ENCODE measurements at places on chromosomes 7 and 10.

DNA sequence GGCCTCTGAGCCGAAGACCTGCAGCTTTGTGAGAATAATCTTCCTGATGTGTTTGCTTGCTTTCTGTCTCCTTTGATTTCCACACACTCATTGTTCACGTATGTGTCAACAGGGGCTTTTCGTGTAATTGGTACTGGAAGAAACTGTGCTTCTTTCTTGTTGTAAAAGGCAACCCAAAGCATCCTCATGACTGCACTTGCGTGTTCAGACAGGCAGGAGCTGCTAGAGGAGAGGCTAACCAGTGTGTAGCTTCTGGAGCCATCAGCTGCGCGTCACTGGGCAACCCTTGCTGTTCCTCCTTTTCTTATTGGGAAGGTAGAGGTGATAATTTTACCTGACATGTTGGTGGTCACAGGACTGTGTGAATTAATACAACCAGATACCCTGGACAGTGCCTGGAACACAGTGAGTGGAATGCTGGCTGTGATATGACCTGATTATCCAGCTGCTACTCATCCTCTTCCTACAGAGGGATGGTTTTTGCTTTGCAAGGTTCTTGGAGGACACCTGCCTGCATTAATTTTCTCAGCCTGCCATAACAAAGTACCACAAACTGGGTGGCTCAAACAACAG, 213.0 kb downstream of the ABCA13 start:
- no peak for DNase-seq

DNA sequence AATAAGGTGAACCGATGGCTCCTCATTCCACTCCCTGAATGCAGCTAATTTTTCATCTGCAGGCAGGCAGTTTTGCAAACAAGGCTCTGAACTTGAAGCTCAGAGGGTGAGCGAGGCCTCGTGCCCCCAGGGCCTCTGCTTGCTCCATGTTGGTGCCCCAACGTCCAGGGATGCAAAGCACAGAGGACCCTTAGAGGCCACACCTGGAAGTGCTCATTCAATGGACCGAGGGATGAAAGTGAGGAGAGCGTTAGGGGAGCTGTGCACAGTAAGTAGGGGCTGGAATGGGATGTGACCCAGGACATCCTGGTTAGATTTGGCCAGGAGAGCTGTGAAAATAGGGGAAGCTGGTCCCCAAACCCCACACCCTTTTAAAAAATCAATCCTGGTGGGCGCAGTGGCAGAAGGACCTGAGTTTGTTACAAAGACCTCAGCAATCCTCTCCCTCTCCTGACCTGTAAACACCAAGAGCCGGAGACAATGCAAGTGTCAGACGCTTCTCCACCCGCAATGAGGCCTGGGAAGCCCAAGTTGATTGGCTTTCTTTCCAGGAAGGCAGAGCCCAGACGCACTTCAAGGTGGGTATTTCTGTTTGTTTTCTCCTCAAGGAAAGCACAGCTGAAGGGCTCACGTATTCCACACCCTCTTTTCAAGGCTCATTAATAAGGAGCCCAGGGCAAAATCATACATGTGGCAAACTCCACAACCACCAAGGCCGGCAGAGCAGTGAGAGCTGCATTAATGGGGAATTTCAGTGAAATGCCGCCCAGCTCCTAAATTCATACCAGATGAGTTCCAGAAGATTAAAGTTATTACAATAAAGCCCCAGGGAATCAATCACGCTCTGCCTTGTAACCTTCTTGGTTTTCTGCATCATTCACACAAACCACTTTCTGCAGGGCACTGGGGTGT, 14.1 kb upstream of the CXCL12 start:
- DNase-seq: no peak

DNA sequence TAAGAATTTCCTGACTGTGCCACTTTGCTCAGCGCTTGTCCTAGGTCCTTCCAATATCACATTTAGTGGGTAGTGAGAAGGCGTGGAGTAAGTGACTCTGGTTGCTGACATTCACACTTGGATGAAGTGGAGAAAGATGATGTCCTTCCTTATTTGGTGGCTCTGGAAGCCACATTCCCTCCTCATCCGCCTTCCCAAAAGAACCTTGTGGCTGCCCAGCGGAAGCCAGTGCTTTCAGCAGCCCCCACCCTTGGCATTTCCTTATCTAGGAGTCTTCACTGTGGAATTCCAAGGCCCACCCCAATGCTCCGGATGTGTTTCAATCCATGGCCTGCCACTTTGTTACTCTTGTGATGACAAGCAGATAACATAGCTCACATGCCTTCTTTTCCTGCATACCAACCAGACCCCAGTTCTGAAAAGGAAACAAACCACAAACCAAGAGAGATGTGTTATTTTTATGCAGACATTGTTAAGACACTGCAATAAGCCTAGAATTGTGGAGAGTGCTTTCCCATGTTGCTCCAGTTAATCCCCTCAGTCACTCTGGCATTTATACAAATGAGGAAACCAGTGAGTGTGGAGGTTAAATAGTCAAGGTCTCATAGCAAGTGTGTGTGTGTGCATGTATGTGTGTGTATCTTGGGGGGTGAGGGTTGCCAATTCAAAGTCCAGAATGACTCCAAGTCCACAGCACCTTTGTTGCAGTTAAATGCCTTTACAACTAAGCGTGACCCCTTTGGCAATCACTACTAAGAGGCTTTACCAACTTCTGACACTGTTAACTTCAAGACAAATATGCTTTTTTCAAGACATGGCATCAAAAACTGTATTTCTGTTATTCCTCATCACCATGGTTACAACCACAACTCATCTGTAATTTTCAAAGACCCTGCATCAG, 10.3 kb upstream of the ANKRD1 start:
- DNase-seq: no peak

GRCh38 chr10:127243490-127244272, 47.3 kb upstream of the INSYN2A start:
- DNase-seq: no peak

DNA sequence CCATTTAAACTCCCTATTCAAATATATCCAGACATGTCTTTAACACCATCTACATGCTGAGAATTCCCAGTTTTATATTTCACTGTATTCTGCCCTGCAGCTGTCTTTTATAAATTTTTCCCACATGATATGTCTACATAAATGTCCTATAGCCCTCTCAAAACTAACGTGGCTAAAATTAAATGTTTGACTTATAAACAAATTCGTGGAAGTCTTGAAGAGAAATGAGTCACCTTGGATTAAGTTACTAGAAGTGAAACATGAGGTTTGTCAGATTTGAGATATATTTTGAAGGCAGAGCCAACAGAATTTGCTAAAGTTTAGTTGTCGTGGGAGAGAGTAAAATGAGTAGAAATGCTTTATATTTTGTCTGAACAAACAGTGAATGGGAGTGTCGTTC, 386.9 kb upstream of the CNTNAP2 start:
- no peak for DNase-seq

DNA sequence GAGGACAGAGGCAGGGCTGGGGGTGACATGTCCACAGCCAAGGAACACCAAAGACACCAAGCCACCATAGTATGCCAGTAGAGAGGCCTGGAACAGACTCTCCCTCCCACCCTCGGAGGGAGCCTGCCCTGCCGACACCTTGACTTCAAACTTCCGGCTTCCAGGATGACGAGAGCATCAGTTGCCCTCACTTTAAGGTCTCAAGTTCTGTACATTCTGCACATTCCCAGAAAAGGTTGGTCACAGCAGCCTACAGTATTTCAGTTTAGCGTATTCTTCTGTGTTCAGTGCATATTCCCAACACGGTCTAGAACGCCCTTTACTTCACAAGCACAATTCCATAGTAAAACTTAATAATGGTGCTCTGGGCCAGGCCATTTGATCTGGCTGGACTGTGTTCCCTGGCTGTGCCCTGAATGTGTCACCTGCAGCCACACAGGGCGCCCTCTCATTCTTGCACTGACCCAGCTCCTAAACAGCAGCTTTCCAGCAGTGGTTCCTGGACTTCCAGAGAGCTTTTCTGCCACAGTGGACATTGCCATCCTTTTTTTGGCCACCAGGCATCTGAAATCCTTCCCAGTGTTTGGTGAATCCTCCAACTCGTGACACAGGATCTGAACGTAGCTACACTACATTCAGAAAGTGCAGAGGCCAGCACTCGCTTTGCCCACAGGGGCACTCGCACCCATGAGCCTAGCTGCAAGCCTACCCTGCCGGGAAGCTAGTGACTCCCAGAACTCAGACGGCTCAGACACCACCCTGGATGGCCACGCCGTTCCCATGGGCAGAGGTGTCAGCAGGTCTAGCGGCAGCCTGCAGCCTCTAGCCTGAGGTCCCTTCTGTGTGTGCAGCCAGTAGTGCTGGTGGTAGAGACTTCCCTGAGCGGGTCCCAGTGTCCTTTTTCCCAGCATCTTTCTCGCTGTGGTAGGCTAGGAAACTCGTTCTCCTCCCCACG, 36.4 kb upstream of the INSIG1 start:
- DNase-seq: no peak

- no peak for DNase-seq
These were observed 138.8 kb downstream of the SFMBT2 start for GRCh38 chr10:7272008-7272407.

DNA sequence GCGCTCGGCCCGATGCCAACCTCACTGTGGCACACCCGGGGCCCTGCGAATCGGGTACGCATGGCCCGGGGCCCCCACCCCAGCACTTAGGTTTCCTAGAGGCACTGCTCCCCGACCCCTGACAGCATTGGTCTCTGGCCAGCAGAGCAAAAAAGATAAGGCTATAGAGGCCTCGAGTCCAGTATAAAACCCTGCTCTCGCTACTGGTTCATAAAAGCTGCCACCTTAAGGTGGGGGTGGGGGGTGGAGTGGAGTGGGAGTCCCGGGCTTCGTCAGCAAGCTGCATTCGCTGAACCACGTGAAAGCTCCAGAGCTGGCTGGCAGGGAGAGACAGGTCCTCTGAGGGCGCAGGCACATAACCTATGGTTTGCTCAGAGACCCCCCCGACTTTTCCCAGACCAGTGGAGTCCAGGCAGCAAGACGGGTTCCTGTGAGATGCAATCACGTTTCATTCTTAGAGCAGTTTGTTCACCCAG, 1.3 kb downstream of the KAZALD1 start:
- DNase-seq: no peak

- peak; percentile 59 for DNase-seq
These were observed 453 bp downstream of the URGCP start for GRCh38 chr7:43905956-43906330.

GRCh38 chr7:55140221-55140940, 121.6 kb downstream of the EGFR start:
- DNase-seq: peak; percentile 67

DNA sequence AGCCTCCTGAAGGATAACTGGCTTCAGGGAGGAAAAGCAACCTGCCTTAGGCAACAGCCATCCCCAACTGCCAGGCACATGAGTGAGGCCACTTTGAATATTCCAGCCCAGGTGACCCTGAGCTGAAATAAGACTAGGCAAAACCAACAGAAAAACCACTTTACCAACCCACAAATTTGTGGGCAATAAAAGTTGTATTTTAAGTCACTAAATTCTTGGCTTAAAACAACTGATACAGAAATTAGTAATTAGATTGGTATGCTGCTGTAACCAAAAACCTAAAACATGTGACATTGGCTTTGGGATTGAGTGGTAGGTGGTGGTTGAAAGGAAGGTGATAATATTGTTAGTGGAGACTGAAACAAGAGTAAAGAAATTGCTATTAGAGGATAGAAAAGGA, 39.9 kb downstream of the ABCB4 start:
- DNase-seq: no peak

DNA sequence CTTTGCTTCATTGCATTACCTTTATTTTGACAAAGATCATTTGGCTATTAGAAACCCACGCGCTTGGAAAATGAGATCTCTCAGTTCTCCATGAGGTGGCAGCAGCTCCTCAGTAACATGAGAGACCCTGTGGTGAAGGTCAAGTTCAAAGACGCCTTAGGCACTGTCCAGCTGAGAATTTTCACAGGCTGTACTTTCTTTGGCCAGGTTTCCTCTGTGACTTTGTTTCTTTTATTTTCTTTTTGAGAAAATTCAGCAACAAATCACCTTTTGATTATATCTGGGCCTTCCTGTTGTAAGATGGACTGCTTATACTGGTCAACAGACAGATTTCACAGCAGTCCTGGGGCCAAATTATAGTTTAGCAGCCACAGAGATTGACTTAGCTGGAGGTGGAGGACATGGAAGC, 54.5 kb downstream of the RAB18 start:
- peak; percentile 59 for DNase-seq

- no peak for DNase-seq
These were observed 131.6 kb downstream of the ACTR3B start for GRCh38 chr7:152891160-152891621.

GRCh38 chr10:122062831-122063674, 74.1 kb downstream of the TACC2 start:
- DNase-seq: no peak

DNA sequence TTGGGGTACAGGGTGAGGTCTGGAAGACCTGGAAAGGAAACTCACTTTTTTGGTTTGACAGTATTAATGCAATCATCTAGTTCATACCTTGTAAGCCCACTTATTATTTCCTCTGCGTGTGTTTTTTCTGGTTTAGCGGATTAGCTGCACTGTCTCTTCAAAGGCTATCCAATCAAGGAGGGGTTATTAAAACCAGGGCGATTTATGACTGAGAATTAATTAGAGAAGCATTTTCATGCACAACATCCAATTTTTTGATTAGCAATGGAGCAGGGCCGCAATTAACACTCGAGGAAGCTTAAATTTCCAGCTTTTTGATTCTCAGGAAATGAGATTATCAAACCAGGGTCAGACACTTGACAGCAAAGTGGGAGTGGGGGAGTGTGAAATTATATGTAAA, 248.9 kb downstream of the EXOC4 start:
- DNase-seq: no peak

DNA sequence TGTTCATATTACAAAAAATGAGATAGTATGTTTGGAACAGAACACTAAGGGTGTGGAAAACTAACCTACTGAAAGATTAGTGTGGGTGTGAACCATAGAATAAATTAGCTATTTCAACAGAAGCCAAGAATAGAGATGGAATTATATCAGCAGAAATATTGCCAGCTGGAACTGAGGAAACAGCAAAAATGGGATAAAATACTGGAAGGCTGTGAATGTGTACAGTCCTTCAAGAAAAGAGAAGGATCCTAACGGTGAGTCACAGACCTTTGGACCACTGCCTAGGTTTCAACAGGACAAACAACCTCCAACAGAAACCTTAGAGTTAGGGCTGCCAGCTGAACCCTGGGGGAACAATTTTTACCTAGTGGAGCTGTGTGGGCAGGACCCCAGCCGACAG, 395.0 kb downstream of the ZWINT start:
- DNase-seq: no peak

- no peak for DNase-seq
These were observed 16.0 kb downstream of the PPP1R9A start for GRCh38 chr7:94923412-94923811.

DNA sequence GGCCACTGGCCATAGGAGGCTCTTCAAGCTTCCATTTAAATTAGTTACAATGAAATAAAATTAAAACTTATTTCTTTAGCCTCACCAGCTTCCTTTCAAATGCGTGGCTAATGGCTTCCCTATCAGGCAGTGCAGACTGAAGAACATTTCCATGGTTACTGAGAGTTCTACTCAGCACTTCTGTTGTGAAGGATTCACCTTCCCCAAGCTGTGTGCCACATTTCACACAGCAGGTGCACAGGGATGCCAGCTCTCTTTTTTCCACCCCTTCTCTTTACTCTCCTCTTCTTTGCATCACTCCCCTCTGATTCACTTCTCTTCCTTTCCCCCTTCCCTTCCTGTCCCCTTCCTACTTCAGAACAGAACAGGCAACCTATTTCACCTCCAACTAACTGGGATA, 833 bp downstream of the GDF2 start:
- DNase-seq: no peak

GRCh38 chr7:50342616-50343114, 38.1 kb downstream of the IKZF1 start:
- no peak for DNase-seq
